ENCODE measurements at places on chromosomes 6 and 20.

DNA sequence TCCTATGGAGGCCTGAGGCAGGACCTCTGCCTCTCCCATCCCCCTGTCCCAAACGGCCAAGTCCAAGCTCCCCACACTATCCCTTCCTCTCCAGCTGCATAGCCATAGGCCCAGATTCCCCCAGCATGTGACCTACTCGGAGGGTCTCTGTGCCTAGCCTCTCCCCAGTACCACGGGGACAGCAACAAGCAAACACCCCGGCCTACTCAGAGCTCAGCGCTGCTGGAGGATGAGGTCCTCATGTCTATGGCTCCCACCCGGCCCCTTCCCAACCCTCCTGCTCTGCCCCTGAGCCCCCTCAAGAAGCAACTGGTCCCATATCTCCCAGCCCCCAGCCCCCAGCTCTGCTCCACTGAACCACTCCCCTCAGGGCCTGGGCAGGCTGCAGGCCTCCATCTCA, 24.2 kb downstream of the RNASET2 start:
- DNase-seq: no peak

GRCh38 chr6:127103482-127103881, 15.0 kb upstream of the RSPO3 start:
- no peak for DNase-seq

DNA sequence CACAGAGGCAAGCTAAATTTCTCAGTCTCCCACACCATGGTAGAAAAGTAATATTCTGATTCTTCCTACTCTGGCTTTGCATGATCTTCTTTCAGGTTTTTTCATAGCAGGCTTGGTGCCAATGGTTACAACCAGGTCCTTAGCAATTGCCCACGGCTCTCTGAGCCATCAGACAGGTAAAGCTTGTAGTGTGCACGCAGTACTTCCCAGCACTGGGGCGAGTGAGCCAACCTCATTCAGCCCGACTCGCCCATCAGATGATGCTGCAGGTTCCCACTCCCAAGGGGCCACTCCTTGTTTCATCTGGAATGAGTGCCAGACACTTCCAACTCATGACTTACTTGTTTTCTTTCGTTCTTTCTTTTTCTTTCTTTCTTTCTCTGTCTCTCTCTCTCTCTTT, 78.3 kb downstream of the PERP start:
- no peak for DNase-seq

- no peak for DNase-seq
Observed at GRCh38 chr6:141551318-141551717, 581.4 kb upstream of the GJE1 start.

GRCh38 chr6:27889275-27889627, 22.9 kb downstream of the OR2B2 start:
- DNase-seq: no peak

DNA sequence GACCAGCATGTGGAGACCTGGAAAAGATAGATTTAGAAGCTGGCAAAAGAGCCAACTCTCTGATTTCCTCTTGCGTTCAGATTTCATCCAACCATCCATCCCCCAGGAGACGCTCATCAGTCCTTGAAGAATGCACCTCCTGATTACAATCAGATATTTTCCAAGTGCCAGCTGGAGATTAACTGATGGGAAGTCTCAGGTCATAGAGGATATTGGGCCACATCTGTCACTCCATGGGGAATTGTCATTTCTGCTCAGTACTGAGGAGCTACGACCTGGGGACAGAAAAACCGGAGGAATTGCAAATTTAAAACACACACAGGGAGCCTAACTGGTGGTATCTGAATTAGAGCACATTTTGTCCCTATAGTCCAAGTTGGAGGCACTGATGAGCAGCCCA, 496.2 kb upstream of the SULF2 start:
- no peak for DNase-seq

DNA sequence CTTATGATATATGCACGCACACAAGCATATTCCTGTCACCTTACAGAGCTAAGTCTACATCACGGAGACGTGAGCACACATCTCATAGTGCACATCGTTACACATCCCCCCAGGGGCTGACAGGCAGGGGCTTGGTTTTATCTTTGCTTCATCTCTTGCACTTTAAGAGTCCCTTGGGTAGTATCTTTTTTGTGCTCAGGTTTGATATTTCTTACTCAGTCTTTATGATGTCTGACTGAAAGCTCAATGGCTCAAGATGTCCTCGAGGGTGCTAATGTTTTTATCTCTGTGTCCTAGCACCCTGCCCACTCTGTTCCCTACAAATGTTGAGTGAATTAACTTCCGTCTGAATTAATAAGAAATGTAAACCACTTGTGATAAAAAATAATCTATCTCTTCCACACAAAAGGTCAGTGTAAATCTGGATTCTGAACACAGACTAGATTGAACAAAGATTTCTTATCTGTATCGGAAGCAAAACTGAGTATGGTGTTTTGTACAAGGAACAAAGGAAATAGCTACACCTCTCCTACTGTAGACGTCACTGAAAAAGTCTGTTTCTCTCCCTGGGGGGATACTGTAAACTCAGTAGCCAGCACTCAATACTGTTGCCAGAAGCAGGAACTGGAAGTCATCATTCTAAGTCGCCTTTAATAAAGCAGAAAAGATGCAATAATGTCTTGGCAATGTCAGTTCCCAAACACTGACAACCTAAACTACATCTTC, 195.1 kb downstream of the PRKN start:
- no peak for DNase-seq

- DNase-seq: no peak
Observed at GRCh38 chr20:14407336-14407735, 69.9 kb upstream of the FLRT3 start.

DNA sequence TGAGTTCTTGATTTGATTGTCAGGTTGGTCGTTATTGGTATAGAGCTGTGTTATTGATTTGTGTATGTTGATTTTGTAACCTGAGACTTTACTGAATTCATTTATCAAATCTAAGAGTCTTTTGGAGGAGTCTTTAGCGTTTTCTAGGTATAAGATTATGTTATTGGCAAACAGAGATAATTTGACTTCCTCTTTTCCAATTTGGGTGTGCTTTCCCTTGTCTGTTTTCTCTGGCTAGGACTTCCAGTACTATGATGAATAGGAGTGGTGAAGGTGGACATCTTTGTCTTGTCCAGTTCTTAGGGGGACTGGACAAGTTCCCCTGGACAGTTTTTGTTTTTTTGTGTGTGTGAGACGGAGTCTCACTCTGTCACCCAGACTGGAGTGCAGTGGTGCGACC, 17.4 kb downstream of the HLA-DOA start:
- DNase-seq: no peak

DNA sequence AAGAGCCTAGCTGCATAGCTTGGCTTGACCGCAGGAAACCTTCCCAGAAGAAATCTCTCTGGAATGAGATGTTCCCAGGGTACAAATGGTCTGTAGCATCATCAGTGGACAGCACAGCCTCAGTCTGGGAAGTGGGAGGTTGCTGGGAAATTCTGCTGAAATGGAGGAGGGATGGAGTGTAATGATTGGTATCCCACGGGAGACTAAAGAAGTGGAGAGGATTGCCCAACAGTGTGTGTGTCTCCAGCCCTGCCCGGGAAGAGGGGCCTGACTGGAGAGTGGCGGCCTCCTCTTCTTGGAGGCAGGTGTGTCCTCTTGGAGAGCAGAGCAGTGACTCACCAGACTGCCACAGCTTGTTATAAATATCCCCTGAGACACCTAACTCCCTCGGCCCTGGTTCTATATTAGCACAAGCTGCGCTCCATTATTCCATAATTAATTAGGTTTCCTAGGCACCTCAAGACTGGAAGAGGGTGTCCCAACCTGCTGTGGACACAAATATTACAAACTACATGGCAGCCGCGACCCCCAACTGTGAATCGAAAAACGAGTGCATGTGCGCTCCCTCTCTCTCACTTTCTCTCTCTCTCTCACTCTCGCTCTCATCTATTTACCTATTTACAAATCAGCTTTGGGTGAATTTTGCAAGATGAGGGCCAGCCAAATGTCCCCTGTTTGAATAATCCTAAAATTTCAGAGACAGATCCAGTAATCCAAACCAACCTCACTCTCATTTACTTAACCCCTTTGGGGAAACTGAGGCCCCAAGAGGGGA, 68.8 kb downstream of the FGD2 start:
- no peak for DNase-seq

GRCh38 chr6:45746046-45746445, 269.6 kb downstream of the CLIC5 start:
- DNase-seq: no peak

DNA sequence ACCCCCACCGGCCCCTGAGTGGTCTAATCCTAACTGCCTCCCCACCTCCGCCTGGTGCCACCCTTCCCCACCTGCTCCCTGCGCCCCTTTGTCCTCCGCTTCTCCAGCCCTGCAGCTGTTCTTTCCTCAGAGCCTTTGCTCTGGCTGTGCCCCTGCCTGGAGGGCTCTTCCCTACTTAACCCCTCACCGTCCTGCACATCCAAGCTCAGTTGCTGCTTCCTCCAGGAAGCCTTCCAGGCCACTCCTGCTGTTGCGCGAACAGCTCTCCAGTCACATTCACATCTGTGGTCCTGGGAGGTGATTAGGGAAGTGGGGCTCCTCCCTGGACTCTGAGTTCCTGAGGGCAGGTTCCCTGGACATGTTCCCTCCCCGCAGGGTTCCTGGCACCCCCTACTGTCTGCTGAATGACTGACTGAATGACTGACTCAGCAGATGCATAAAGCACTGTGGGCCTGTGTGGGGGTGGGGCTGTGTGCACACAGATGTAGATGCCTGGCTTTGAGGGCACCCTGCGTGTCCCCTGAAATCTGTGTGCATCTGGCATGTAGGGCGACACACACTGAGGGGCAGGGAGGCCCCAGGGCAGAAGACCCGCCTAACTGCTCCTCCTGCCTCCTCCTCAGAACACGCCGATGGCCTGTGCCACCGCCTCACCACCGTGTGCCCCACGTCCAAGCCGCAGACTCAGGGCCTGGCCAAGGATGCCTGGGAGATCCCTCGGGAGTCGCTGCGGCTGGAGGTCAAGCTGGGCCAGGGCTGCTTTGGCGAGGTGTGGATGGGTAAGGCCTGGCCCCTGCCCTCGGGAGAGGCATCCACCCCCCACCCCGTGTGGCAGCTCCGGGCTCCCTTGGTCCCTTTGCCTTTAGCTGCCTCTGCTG, 51.4 kb downstream of the SRC start:
- DNase-seq: no peak

DNA sequence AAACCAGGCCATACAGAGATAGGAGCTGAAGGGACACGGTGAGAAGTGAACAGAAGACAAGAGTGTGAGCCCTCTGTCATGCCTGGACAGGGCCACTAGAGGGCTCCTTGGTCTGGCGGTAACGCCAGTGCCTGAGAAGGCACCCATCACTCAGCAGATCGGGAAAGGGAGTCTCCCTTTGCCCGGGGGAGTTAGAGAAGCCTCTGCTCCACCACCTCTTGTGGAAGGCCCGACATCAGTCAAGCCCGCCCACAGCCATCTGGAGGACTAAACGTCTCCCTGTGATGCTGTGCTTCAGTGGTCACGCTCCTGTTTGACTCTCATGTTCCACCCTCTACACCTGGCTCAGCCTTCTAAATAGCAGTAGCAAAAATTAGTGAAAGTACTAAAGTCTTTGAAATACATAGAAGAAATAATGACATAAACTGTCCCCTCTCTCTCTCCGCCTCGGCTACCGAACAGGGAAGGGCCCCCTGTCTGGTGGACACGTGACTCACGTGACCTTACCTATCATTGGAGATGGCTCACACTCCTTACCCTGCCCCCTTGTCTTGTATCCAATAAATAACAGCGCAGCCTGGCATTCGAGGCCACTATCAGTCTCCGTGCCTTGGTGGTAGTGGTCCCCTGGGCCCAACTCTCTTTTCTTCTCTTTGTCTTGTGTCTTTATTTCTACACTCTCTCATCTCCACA, 66.7 kb downstream of the RPP21 start:
- no peak for DNase-seq

DNA sequence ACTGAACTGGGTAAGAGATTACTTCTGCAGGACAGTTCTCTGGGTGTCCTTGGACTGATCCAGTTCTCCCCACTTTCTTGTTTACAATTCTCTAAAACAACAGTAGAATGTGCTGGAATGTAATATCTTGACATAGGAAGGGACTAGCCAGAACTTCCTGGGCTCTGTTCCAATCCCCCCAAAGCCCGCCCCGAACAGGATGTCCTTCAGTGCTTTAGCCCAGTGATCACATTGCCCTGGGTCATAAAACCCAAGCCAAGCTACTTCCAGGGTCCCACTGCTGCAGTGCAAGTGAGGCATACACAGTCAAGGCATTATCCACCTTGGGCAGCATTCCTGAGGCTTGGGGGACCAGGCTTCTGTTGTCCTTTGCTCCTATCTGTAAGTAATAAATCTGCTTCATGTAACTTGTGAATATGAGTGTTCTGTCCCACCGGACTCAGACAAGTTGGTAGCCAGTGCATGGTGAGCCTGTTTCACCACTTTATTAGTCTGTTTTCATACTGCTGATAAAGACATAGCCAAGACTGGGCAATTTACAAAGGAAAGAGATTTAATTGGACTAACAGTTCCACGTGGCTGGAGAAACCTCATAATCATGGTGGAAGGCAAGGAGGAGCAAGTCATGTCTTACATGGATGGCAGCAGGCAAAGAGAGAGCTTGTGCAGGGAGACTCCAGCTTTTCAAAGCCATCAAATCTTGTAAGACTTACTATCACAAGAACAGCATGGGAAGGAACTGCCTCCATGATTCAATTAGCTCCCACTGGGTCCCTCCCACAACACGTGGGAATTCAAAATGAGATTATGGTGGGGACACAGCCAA, 23.5 kb downstream of the FITM2 start:
- no peak for DNase-seq

GRCh38 chr6:6891125-6891721, 216.5 kb upstream of the RREB1 start:
- DNase-seq: peak; percentile 23

GRCh38 chr20:54093423-54094267, 23.3 kb upstream of the BCAS1 start:
- DNase-seq: no peak

GRCh38 chr6:86017236-86017635, 374.6 kb upstream of the SYNCRIP start:
- no peak for DNase-seq

GRCh38 chr6:39361657-39362486, 39.4 kb upstream of the KCNK16 start:
- DNase-seq: no peak

GRCh38 chr20:24627926-24628325, 158.5 kb downstream of the SYNDIG1 start:
- DNase-seq: no peak

DNA sequence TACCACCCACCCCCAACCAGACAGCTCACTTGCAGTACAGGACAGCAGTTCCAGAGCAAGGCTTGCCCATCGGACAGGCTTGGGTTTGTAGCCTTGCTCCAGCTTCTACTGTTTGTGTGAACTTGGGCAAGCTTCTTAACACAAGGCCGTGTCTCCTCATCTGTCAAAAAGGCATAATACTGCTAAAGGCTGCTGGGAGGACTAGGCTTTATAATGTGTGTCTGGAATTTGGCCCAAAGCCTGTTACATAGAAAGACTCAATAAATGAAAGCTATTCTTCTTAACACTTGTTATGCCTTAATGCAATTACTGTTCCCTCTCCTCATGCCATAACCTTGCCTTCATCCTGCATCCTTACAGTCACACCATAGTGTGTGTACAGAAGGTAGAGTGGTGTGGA, 43.4 kb downstream of the LYRM4 start:
- no peak for DNase-seq
